RKO (cell line): ENCODE measurements at places on chromosomes 11 and 22.

DNA sequence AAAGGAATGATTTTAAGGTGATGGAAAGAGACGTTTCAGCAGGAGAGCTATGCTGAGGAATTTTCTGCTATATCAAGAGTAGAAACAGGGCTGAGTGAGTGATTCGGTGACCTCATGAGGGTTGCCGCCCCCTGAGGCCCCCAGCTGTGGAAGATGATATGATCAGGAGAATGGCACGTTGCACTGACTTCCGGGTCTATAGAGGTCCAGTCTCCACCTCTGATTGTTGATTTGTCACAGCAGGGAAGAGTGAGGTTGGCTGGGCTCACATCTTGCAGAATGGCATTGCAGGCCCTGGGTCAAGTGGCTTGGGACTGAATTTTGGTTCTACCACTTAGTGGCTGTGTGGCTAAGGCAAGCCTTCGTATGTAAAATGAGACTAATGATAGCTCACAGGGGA, 205.1 kb downstream of the SNX19 start:
- DNase-seq = no peak

DNA sequence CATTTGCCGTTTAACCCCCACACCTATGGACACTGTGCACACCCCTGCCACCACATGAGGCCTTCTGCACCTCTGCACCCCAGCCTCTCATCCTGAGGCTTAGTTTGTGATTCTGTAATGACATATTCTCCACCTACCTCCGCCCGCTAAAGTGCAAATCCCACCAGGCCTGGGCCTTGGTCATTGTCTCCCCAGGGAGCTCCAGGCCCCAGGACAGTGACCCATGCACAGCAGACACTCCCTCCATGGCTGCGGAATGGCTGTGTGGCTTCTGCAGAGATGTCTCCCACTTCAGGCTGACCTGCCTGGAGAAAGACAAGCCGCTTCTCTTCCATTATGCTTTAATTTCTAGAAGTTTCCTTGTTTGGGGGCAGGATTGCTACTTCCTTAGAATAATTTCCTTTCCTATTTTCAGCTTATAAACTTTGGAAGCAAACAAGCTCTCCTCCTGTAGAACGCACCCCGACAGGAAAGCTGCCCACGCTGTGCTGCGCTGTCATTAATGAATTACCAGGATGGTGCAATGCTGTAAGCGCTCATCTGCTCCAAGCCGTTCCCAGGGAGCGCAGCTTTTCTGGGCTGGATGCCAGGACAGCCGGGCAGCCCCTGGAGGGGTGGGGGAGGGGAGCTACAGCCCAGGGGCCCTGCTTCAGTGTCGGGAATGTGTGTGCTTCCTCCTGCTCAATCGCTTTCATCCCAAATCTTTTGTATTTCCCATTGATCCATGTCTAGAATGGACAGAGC, 618.0 kb downstream of the BRD1 start:
- no peak for DNase-seq

DNA sequence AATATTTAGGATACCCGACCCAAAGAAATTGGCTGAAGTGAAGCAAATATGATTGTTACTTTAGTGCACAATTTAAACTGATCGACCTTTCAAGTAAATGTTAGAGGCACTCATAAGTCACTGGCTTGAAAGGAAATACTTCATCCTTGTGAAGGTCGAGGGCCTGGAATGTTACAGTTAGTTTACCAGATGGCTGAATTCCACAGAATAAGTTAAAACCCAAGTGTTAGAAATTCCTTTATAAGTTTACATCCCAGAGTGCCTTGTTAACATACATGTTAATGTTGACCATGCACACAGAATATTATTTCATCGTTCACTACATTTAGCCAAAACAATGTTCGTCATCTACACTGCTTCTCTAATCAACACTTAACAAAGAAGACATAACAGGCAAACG, 235.5 kb upstream of the ANO3 start:
- no peak for DNase-seq

- no peak for DNase-seq
Observed at GRCh38 chr11:128841461-128842072, 25.5 kb downstream of the KCNJ1 start.

DNA sequence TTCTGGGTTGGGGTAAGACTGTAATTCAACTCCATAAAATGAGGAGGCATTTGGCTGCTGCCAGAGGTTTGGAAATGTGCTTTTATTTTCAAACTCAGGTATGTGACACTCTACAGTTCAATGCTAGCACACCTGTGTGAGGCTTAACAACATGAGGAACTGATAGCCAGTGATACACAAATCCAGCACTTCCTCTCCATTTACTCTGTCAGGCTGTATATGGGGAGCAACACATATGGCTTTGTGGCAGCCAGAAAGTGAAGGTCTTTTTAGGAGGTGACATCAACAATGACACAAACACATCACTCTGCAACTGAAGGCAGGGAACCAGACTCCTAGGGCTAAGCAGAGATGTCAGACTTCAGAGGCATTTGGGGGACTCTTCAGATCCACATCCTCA, 4.6 kb upstream of the LYVE1 start:
- DNase-seq = no peak

- no peak for DNase-seq
Observed at GRCh38 chr22:45889539-45890350, 87.2 kb downstream of the WNT7B start.

- DNase-seq = peak; percentile 27
Observed at GRCh38 chr11:111944651-111945051, 7.5 kb downstream of the DIXDC1 start.

DNA sequence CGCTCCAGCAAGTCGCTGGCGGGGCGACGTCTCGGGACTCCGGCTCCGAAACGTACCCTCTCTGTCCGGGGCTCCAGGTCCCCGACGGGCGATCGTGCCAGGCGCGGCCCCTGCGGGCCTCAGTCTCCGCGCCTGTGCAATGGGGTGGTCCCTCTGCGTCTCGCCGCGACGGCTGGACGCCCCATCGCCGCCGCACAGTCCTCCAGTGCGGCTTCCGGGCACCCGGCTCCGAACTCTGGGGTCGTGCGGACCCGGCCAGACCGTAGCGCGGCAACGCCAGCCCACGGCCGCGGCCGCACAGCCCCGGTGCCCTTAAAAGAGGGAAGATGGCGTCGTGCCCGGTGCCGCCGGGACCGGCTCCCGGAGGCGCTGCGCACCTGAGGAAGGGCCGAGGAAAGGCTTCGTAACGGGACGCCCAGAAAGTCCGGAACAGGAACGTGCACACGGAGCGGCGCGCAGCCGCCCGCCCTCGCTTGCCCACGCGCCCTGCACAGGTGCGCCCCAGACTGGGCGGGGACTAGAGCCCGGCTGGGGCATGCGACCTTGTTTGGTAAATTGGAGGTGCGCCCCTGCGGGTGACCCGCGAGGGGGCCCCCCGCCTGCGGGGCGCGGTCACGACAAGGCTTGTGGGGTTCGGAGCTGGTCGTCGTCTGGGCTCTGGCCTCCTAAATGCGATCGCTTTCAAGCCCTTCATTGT, 525 bp downstream of the BIK start:
- DNase-seq = peak; percentile 27

- peak; percentile 11 for DNase-seq
Observed at GRCh38 chr11:86117712-86118063, 48.8 kb upstream of the PICALM start.

DNA sequence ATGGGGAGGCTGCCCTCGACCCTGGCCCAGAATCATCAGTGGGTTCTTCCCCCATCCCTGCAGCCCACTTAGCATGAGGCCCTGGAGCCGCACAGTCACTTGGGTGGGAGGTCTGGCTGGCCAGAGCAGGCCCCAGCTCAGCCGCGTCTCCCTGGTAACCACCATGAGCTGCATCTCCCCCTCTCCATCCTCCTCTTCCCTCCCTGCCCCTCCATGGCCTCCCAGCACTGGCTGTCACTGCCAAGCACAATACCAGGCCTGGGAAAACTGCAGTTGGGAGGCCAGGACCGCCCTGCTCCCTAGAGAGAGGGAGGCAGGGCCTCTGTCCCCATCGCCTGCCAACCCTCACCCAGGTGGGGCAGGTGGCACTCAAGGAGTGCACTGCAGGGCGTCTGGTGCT, 8.0 kb downstream of the CSDC2 start:
- DNase-seq = no peak

DNA sequence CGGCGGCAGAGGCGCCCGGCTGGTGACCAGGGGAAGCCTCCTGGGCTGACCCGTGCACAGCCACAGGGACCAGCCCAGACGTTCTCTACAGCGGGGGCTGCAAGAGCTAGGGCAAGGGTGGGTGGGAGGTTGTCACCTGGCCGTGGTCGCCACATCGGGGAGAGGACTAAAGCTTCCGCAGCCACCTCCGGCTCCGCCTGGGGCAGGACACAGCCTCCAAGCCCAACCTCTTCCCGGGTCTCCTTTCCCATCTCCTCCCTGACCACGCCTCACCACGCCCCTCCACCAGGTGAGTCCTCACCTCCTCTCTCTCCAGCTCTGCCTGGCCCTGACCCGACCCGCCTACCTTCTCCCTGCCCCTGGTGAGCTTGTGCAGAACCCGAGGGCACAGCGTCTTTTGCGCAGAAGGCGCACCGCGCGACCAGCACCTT, 75.9 kb upstream of the LMO1 start:
- no peak for DNase-seq

GRCh38 chr22:29689880-29690213, 30.0 kb upstream of the CABP7 start:
- DNase-seq = no peak

DNA sequence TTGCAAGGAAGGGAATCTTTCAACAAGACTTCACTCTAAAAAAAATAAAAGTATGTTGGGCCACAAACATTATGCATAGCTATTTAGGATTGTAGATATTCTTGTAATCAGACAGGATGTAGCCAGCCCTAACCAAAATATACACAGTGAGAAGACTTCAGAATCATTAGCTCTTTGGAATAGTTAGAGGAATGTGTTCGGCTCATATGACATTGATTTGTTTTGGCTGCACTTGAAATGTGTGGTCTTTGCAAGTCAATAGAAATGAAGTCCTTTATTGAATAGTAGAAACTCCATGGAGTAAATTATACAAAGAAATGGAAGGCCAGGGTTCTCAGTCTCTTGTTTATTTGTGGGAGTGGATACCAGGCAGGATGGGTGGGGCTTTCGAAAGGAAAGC, 692.1 kb downstream of the NTM start:
- no peak for DNase-seq

DNA sequence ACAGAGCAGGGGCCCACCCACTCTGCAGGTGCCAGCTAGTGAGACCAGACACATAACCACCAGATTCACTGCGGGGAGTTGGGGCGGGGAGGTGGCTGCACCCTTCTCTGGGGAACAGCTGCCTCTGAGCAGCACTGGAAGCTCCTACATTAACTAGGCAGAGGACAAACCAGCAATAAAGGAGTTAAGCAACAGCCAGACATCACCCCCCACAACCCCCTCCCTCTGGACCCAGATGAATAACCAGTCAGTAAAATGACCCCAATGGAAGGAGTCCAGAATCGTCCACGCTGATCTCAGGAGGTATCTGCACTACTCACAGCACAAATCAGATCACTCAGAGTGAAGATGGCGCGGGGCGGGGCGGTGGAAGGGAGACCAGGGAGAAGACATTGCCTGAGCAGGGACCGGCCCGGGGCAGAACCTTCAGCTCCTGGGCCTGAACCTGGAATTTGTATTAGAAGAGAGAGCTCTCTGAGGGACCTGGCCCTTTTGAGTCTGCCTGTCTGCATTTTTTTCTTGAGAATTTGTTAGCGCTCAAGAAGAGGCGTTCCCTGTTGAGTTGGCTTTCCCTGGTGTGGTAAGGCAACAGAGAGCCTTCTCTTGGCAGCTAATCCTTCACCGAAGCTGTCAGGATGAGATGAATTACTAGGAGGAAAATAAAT, 125.5 kb upstream of the NCAM1 start:
- DNase-seq = no peak

DNA sequence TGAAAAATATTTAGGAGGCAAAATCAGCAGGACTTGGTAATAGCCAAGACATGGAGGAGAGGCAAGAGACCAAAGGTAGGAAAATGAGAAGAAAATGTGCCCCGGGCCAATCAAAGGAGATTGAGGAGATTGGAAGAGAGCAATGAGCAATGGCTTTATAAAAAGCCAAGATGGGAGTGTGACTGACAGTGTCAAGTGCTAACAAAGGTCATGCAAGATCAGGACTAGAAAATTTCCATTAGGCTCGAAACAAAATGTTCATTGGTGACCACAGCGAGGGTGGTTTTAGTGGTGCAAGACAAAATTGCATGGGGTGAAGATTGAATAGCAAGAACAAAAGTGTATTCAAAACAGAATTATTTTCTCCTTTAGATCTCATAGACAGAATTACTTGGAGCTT, 45.2 kb upstream of the TBCEL start:
- DNase-seq = no peak

DNA sequence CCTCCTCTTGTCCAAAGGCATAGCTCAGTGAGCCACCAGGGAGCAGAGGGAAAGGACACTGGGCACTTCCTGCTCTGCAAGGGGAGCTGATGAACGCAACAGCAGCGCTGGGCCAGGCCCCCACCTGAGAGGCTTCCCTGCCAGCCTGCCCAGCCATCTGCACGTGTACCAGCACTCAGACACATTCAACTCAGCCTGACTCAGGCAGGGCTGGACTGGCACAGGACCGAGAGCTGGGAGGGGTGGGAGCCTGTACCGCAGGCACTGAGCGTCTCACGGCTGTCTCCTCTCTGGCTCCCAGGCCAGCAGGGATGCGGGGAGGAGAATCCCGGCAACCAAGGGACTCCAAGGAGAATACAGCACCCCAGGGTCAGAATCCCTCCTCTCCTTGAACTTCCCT, 411.8 kb downstream of the CTTN start:
- no peak for DNase-seq

DNA sequence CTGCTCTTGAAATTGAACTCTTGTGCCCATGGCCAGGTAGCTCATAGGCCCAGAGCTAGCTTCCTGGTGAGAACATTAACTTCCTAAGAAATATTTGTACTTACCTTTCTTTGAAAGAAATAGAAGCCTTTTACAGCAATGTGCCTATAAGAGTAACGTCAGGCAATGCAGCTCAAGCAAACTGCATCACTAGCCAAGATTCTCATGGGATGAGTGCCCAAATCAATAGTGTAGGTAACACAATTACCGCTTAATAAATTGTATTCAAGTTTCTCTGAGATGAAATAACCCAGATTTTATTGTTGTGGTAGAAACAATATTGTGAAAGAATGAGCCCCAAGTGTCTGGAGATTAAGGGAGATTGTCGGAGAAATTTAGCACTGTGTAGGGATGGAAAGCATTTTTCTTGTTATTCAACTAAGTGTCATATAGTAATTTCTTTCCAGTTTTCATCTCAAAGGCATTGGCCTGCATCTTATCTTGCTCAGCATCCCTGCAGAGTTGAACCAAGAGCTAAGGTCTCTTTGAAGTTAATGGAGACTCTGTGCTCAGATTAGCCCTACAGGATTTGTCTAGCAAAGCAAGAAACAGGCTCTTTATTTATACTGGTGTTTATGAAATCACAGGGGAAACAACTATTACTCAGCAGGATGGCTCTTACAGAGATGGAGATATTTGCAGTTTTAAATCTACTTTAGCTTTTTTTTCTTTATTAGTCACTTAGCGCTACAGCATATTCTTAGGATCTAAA, 321.0 kb upstream of the PDGFD start:
- DNase-seq = no peak
